Fibroblast of villous mesenchyme (primary cell): ENCODE measurements at places on chromosomes 12 and 14. TPM values are rescaled to one million over a fixed set of nuclear protein-coding genes. Genes with fewer than 3 reads are reported as not detected.

OR4N5 gene
- not detected in 2 replicates for total RNA-seq

NDRG2 gene
- 1.3 TPM in 1 of 2 replicates, not detected in the other for total RNA-seq

SPX gene
- under 0.01 and 0.86 TPM in 2 replicates for total RNA-seq

KRT73 gene
- total RNA-seq: not detected in 2 replicates

KLRK1 gene
- not detected in 2 replicates for total RNA-seq

GALNT16 gene
- total RNA-seq: under 0.01 TPM in 2 replicates

GLIPR1 gene
- 51.5 and 60.0 TPM in 2 replicates for total RNA-seq

SERPINA3 gene
- 0.32 TPM in 1 of 2 replicates, not detected in the other for total RNA-seq

CLEC2B gene
- 40.6 and 47.9 TPM in 2 replicates for total RNA-seq

SLC25A21 gene
- total RNA-seq: 0.97 and 1.3 TPM in 2 replicates

DAO gene
- total RNA-seq: not detected in 2 replicates

TMEM52B gene
- total RNA-seq: 3.5 and 17.7 TPM in 2 replicates

DUSP6 gene
- 68.9 and 75.1 TPM in 2 replicates for total RNA-seq

MFAP5 gene
- 0.86 and 4.8 TPM in 2 replicates for total RNA-seq

TCL1B gene
- not detected in 2 replicates for total RNA-seq
